ENCODE measurements at places on chromosomes 5 and 9. TPM values are rescaled to one million over a fixed set of nuclear protein-coding genes. Genes with fewer than 3 reads are reported as not detected.

IER5L gene
- total RNA-seq, result 4.5 TPM

CCL27 gene
- total RNA-seq, result 0.25 TPM

RNF183 gene
- not detected for total RNA-seq

CCL21 gene
- not detected for total RNA-seq

JAK2 gene
- 81.6 TPM for total RNA-seq

ENTREP1 gene
- total RNA-seq, result not detected

PRLR gene
- total RNA-seq, result not detected

HNRNPH1 gene
- 1,120 TPM for total RNA-seq

APBA1 gene
- 6.2 TPM for total RNA-seq

PCDHGA4 gene
- 0.43 TPM for total RNA-seq

GKAP1 gene
- 3.8 TPM for total RNA-seq
